Left lung (tissue), 14 donors: ENCODE measurements at places on chromosomes 3 and 15.

DNA sequence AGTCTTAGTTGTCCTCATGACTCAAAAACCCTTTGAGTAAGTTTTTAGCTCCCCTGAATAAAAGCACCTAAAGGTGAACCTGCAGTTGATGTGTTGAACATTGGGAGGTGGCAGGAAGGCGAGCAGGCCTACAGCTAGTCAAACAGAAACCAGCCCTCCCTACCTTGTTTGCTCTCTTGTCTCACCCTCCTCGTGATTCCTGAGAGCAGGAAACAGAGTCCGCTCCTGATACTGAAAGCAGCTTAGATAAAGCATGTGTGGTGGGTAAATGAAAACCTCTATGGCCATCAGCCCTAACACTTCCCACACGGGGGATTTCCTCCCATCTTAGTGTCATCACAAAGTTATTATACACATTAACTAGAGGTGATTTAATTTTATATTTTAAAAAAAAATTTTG is 21.8 kb upstream of the CLDN18 start:
- DNase-seq, result peak; percentile 11

- DNase-seq, result no peak
These were observed 765.8 kb upstream of the ROBO1 start for GRCh38 chr3:80533553-80533952.

GRCh38 chr3:40099871-40100270 is 209.6 kb upstream of the EIF1B start:
- DNase-seq, result no peak

GRCh38 chr3:76638006-76638405 is 401.9 kb upstream of the ROBO2 start:
- no peak for DNase-seq

GRCh38 chr3:100184948-100185570 is 70.8 kb upstream of the FILIP1L start:
- DNase-seq, result peak; percentile 22

- no peak for DNase-seq
These were observed 20.9 kb upstream of the CEMIP start for GRCh38 chr15:80758130-80758745.

DNA sequence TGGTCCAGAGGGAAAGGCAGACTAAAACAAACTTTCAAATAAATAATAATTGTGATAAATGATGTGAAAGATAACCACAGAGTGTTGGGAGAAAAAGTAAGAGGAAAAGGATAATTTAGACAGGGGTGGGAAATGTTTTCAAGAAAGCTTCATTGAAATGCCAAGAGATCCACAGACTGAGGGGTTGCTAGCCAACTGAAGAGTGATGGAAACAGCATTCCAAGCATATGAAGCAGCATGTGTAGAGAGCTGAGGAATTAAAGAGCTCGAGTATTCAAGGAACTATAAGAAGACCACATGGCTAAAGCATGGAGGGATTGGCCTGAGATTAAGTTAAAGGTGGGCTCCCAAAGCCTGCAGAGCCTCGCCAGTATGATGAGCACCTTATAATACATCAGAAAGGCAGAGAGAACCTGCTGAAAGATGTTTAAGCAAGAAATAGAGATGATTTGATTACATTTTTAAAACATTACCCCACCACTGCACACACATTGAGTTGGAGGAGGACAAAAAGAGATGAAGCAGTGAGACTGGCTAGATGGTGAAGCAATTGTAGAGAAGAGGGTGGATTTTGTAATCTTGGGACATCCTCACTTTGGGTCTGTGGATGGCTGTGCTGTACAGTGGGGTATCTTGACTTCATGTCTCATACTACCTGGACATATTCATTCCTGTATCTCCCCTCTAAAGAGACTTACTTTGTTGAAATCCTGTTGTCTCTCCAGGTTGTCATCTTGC is 100.8 kb downstream of the STAC start:
- no peak for DNase-seq

- DNase-seq, result no peak
These were observed 17.3 kb downstream of the IGSF10 start for GRCh38 chr3:151443583-151443982.

DNA sequence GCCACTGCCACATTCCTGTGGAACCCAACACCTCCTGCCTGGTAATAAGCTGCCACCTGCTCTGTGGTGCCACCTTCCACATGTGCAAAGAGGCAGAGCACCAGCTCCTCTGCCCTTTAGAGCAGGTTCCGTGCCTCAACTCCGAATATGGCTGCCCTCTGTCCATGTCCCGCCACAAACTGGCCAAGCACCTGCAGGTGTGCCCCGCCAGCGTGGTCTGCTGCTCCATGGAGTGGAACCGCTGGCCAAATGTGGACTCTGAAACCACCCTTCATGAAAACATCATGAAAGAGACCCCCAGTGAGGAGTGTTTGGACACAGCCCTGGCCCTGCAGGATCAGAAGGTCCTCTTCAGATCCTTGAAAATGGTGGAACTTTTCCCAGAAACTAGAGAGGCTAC is 28.3 kb downstream of the FBXO40 start:
- DNase-seq, result no peak

- no peak for DNase-seq
These were observed 90.9 kb upstream of the ZNF280D start for GRCh38 chr15:56824175-56824574.

DNA sequence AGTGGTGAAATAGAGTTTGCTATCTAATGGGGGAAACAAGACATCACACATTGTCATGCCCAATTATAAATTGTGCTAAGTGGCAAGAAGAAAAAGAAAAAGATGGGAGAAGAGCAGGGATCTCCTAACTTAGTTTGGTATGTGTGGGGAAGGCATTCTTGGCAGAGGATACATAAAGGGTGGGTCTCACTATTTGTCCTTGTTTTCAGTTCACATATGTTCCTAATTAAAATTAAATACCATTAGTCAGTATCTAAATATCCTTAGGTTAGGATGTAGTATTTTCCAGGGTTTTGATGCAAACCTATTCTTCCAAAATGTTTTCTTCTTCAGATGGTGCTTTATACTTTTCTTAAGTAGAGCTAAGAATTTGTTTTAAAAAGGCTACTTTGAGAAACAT is 173.7 kb downstream of the B3GALNT1 start:
- no peak for DNase-seq

DNA sequence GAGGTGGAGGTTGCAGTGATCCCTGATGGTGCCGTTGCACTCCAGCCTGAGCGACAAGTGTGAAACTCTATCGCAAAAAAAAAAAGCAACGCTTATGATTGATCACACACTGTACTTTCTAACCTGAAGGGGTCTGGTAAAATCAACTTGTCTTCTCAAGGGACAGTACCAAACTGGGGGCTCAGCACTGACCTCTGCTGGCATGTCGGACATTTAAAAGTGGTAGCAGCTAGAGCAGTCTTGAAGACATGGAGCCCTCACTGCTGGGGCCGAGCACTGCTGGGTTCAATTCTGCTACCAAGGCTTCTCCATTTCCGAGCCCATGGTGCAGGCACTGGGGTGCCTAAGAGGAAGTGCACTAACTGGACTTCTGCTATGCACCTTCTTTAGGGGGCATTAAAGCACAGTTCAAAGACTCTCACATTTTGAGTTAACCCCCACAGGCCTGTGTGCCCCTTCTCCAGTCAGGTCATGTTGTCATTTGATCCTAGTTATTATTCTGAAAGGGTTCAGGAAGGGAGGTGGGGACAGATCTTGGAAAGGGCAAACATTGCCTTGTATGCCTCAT is 26.4 kb upstream of the LAMP3 start:
- DNase-seq, result no peak

- DNase-seq, result no peak
These were observed 24.1 kb downstream of the CRABP1 start for GRCh38 chr15:78364233-78364632.

- DNase-seq, result no peak
These were observed 5.5 kb downstream of the RNU5B-1 start for GRCh38 chr15:65309882-65310418.

- DNase-seq, result no peak
These were observed 194.1 kb downstream of the MEX3B start for GRCh38 chr15:81851757-81852156.
